NCI-H460 (cell line): ENCODE measurements at places on chromosomes 3 and 15.

DNA sequence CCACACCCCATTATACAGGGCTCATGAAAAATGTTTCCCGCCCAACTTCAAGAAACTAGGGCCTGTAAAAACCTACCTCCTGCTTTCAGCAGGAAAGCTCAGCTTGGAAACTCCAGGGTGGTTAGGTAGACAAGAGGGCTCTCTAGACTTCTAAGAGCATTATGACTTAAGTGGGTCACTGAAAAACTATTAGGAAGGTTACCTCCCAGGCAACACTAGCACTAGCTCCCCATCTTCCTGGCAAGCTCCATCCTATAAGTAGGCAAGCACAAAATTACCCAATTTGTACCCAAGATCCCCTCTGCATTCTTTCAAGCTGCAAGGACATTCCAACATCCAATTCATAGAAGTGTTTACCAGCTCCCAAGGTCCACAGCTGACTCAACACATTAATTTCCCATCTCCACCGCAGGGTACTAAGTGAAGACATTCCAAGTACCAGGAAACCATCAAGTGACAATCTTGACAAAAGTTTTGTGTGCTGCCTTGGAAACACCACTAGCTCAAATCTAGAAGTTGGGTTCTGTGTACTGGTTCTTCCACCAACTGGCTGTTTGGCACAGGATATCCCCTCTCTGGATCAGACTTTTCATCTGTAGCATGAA lies 46.9 kb downstream of the WNT5A start:
- no peak for DNase-seq

GRCh38 chr15:85044251-85044853 lies 62.7 kb downstream of the PDE8A start:
- DNase-seq = peak; percentile 68

DNA sequence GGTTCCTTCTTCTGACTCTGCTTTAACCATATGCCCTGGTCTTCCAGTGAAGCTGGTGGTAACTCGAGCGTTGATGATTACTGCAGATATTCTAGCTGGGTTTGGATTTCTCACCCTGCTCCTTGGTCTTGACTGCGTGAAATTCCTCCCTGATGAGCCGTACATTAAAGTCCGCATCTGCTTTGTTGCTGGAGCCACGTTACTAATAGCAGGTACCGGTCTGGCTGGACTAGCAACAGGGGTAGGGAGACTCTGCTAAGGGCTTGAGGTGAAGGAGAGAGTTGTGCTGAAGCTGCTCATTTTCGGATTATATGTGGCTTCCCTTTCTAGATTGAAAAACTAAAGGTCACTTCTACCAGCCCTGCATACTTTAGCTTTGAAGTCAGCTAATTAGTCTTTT lies 16.8 kb downstream of the CLDN16 start:
- no peak for DNase-seq

DNA sequence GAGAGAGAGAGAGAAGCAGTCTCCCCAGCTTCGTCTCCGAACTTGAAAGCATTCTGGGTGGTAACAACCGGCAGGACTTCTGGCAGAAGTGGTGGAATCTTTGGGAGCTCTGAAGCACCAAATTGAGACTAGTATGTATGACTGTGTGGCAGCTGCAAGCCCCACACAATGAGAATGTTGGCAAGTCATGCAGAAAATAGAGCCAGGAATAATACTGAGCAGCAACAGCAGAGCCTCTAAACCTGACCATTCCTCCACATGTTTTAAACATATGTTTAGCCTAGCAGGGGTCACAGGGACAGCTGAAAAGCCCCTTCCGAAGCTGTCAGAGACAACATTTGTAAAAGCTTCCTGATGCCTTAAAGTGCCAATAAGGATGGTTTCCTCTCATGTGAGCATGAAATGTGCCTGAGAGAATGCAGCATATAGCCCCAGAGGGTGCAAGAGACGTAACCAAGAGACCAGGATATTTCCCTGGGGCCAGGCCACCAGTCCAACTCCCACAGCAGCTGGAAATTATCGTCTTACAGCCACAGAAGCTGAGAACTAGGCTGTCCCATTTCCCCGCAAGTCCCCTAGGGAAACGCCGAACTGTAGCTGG lies 178.6 kb upstream of the CCDC54 start:
- DNase-seq = no peak

- no peak for DNase-seq
Observed at GRCh38 chr15:94674296-94674695, 442.9 kb downstream of the MCTP2 start.

DNA sequence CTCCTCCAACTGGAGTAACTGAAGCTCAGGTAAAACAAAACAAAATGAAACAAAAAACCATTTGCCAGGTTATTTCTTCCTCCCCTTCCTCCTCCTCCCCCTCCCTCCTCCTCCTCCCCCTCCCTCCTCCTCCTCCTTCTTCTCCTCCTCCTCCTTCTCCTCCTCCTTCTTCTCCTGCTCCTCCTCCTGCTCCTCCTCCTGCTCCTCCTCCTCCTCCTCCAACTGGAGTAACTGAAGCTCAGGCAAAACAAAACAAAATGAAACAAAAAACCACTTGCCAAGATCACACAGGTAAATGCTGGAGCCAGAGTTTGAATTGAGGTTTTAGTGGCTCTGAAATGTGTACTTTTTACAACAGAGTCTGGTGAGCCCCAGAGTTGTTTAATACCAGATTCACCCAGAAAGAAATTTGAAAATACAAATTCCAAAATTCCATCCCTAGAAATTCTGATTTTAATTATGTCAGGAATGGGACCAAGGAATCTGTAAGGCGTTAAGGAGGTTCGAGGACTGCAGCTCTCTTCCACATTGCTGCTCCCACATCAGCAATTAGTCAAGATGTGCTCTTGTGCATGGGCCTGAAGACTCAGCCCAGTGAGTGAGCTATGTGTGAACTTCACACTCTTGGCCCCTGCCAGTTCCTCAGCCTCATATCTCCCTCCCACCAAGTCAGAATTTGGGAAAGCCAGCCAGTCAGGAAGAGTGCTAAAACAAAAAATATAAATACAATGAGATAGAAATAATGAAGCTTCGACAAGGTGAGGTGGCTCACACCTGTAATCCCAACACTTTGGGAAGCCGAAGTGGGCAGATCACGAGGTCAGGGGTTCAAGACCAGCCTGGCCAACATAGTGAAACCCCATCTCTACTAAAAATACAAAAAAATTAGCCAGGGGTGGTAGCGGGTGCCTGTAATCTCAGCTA lies 31.6 kb upstream of the ZNF770 start:
- DNase-seq = no peak

DNA sequence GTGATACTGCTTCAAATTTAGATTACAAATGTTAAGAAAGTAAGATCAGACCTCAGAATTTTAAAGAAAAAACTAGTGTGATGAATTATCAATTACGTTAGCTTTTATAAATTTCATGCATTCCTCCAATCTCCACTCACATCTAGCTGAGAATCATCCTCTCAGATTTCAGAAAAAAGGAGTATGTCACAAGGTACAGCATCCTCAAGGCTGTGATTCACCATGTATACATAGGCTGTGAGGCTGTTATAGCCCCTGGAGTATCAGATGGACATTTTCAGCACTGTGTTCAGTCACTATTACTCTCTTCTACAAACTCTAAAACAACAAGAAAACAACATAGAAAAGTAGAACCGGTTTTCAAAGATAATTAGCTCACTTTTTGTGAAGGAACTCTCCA lies 214.4 kb downstream of the PCCB start:
- DNase-seq = no peak

DNA sequence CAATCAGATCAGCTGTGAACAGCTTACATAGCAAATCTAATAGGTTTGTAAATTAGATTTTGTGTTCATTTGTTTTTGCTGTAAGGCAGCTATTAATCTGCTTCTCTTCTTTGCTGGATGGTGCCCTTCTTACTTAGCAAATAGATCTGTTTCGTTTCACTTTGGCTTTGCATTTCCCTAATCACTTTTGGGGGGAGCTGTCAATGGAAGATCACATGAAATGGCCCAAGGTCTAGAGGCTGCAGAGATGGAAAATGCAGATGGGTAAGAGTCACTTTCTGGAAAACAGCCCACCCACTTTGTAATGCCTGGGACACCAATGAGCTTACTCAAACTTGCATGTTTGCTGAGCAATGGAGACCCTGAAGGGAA lies 36.4 kb downstream of the ST8SIA2 start:
- DNase-seq = no peak

DNA sequence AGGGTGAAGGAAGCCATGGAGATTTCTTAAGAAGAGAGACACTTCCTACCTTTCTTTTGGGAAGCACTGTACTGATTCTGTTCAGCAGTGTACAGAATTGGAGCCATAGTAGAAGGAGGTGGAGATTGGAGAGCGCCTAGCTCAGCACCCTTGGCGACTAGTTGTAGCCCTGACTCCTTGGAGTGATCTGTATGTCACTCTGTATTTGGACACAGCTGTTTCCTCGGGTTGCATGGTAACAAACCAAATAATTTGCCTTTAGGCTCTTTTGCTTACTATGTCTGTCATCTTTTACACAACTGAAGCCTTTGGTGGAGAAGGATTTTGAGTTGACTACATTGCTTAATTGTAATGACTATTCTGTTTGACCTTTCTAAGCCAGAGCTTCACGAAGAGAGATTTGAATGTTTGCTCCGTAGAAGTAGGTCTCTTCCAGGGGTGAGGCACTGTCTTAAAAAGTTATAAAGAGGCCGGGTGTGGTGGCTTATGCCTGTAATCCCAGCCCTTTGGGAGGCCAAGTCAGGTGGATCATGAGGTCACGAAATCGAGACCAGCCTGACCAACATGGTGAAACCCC lies 77.1 kb downstream of the AKAP13 start:
- DNase-seq = no peak

GRCh38 chr3:184361932-184362667 lies 590 bp downstream of the POLR2H start:
- peak; percentile 56 for DNase-seq

- no peak for DNase-seq
Observed at GRCh38 chr3:82736696-82737277, 975.3 kb upstream of the GBE1 start.

- no peak for DNase-seq
Observed at GRCh38 chr3:14862661-14863230, 44.0 kb downstream of the FGD5 start.

- DNase-seq = no peak
Observed at GRCh38 chr15:48427960-48428547, 96.8 kb downstream of the DUT start.

DNA sequence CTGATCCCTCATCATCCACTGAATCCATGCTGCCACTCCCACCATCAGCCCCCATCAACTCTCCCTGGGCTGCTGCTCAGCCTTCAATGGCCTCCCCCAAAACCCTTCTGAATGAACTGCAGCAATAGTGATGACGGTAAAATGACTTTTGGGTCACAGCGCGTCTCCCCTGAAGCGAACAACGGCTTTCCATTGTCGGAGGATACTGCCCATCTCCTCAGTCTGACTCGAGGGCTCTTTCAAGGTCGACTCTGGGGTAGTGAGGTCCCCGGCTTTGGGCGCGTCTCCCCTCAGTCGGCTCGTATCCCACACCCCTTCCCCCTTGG lies 57.2 kb upstream of the ZBTB38 start:
- no peak for DNase-seq

- no peak for DNase-seq
Observed at GRCh38 chr15:39558421-39558820, 22.5 kb upstream of the THBS1 start.

DNA sequence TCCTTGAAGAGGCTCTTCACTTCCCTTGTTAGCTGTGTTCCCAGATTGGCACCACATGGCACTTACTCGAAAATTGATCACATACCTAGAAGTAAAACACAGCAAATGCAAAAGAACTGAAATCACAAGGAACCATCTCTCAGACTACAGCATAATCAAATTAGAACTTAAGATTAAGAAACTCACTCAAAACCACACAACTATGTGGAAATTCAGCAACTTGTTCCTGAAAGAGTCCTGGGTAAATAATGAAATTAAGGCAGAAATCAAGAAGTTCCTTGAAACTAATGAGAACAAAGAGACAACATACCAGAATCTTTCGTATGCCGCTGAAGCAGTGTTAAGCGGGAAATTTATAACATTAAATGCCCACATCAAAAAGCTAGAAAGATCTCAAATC lies 566.3 kb upstream of the TGFBR2 start:
- no peak for DNase-seq

DNA sequence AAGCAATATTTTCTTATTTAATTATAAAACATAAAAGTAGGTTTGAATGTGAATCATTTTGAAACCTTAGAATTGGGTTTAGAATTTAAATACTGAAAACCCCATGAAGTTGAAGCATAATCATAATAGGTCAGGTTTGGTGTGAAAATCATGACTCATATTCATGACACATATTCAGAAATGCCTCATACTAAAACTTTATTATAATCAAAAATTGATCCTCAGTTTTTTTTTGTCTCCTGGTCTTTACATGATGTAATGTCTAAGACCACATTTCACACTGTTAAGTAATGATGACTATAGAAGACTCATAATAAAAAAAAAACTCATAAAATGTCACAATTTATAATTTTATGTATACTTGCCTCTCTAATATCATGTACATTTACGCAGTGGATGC lies 190.4 kb downstream of the FOXP1 start:
- DNase-seq = no peak

GRCh38 chr15:71332431-71333004 lies 217.2 kb downstream of the THSD4 start:
- DNase-seq = no peak

DNA sequence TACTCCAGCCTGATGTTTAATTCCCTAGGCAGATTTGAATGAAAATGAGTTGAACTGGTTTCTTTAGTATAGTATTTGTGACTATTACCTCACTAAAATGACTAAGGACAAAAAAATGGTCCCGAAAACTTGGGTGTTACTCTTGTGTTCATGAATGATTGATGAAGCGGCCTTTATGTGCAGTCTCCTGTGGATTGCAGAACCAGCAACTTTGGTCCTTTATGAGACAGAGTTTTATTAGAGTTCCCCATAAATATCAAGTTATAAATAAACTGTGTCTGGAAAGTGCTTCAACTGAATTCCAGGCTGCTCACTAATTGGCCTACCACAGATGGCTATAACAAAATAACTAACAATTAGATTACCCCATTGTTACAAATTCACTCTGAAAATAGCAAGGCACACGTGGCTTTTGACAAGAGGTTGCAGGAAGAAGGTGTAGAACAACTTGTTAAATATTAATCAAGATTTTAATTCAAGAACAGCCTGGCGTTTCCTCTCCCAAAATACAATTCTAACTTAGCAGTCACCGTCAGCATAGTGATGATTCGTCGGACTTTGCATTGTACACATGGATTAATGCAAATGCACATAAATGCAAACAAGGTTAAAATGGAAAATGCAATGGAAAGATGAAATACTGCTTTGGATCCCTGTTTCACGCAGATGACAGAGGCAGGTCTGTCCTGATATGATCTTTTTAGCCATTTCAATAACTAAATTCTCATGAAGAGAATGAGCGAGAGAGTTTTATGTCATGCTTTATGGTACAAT lies 567.3 kb upstream of the ZNF717 start:
- no peak for DNase-seq

DNA sequence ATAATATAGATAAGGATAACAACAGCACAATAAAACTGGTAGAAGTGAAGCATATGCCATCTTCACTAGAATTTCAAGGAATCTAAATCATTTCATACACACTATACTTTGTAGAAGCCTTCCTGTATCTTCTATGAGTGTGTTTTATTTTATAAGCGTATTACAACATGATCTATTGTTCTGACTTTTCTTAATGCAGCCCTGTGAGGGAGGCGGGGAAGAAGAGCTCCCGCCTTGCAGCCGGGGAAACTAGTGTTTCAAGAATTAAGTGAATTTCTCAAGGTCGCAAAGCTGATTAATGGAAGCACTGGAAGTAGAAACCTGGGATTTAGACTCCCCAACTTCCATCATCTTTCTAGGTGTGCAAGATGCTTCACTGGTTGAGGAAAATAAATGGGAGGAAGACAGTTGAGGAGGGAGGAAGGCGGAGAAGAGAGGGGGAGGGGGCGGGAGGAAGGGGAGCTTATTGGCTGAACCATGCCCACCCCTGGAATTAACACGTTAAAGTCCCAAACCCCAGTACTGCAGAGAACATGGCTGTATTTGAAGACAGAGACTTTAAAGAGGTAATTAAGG lies 32.9 kb downstream of the VGLL4 start:
- DNase-seq = no peak
